Tongue (tissue), 3 donors: ENCODE measurements at places on chromosomes 13 and 19.

DNA sequence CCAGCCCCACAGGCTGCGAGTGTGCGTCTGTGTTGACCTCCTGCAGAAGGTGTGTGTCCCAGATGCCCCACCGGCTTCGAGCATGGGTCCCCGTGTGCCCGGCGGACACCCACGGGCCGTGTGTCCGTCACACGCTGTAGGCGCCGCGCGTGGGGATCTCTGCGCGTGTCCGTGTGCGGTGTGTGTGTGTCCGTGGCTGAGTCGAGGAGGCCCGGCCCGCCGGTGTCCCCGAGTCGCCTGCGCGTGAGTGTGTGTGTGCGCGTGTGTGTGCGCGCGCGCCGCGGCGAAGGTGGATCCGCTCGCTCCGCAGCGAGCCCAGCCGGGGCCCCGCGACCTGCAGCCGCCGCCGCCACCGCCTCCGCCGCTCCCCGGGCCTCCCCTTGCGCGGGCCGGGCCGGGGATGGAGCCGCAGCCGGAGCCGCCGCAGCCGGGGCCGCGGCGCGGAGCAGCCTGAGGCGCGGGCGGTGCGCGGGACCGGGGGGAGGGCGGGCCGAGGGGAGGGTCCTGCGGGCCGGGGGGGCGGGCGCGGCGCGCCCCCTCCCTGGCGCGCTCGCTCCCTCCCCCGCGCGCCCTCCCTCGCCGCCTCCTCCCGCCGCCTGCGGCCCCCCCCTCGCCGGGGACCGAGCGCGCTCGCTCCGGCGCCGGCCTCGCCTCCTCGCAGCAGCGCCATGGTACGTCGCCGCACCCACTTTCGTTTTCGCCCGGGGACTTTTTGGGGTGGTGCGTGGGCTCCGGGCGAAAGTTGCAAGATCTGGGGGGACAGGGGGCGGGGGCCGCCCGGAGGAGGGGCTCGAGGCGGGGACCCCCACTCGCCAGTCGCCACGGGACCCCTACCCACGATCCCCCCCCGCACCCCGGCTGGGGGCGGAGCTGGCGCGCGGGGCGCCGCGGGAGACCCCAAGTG, 7.1 kb upstream of the NFIC start:
- DNase-seq, result peak; percentile 79

DNA sequence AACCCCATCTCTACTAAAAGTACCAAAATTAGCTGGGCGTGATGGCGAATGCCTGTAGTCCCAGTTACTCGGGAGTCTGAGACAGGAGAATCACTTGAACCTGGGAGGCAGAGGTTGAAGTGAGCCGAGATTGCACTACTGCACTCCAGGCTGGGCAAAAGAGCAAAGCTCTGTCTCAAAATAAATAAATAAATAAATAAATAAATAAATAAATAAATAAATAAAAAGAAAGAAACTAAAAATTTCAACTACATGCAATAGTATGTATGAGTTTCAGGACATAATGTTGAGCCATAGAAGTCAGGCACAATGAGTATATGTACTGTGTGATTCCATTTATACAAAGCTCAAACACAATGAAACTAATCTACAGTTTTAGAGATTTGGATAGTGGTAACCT, 12.9 kb upstream of the ZNF780A start:
- no peak for DNase-seq

- no peak for DNase-seq
Measured at GRCh38 chr19:54532528-54532927, 29.9 kb downstream of the LAIR2 start.

DNA sequence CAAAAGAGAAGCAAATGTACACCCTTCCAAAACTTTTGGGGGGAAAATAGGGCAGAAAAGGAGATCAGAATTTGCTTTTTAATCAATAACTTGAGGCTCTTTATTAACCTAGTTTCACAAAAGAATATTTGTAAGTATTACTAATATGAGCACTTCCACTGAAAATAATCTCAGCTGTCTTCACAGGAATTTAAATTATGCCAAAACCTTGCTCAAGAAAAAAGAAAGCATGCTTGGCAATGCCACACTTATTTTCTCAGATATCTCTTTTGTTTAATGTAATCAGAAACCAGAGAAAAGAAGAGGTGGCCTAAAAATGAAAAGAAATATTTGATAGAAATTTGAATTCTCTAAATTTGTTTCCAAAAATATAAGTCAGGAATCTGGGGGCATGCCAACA, 234.9 kb upstream of the GPC6 start:
- no peak for DNase-seq

DNA sequence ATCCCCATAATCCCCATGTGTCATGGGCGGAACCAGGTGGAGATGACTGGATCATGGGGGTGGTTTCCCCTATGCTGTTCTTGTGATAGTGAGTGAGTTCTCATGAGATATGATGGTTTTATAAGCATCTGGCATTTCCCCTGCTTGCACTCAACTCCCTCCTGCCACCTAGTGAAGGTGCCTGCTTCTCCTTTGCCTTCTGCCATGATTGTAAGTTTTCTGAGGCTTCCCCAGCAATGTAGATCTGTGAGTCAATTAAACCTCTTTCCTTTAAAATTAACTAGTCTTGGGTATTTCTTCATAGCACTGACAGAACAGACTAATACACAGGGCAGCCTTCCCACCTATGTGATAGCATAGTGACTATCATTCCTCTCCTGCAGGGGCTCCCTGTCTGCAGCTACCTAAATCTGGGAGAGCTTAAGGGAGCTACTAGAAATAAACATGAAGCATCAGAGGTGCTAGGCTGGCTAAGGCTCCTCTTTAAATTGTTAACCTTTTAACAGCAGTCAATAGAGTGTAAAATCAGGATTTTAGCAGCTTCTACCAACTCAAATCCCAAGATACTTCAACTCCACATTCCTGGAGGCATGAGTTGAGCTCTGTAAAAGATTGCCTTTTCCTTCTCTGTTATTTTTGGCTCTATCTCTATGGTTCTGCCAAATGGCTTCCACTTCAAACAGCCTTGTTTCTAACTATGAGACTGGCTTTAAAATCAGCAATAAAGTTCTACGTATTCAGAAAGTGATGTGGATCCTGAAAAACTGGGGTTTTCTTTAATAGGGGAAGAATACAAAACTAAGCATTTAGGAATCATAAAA, 112.3 kb downstream of the VWA8 start:
- DNase-seq, result peak; percentile 18

GRCh38 chr19:16615808-16616207, 12.2 kb downstream of the MED26 start:
- DNase-seq, result no peak

GRCh38 chr13:100875392-100876043, 200.9 kb upstream of the TMTC4 start:
- no peak for DNase-seq

DNA sequence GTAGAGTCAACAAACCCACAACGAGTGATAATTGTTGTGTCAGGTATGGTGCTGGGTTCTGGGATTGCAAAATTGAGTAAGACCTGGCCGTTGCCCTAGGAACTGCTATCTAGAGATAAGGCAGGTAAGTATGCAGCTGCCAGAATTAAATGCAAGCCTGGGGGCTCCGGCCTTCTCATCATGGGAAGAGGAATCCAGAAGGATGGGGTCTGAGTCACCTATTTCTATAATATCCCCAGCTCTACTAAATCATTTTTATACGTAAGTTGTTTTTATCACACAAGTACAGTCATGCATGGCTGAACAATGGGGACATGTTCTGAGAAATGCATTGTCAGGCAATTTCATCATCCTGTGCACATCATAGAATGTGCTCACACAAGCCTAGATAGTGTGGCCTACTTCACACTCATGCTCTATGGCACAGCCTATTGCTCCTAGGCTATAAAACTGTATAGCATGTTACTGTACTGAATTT, 203.0 kb downstream of the KLF5 start:
- no peak for DNase-seq

DNA sequence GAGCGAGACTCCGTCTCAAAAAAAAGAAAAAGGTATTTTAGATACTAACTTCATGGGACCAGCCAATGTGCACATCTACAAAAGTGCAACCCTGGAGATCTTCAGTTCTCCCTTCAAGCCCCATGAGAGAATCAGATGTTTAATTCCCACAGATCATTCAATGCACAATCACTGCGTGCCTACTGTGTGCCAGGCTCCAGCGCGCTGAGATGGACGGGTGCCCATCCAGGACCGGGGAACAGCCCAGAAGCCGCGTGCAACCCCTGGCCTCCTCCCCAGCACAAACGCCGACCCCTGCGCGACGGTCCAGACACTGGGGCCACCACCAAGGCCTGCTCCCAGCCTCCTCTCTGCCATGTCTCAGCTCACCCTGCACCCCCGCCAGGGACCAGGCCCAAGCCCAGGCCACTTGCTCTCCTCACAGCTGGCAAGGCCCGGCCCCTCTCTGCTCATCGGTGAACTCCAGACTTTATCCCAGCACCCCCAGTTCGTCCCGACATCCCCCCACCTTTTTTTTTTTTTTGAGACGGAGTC, 5.3 kb downstream of the BTBD2 start:
- DNase-seq, result no peak

DNA sequence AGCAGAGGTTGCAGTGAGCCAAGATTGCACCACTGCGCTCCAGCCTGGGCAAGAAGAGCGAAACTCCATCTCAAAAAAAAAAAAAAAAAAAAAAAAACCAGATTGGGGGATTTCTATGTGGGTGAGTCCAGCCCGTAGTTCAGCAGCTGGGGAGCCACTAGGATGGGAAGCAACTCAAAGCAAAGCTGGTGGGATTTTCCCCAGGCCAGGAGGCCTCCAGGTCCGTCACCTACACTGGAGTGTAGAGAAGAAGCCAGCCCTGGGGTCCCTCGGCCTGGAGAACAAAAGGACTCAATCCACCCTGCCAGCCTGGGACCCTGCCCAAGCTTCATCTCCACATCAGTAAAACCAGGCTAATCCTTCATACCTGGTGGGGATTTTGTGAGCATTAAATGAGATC, 121.3 kb upstream of the CACNA1A start:
- no peak for DNase-seq

DNA sequence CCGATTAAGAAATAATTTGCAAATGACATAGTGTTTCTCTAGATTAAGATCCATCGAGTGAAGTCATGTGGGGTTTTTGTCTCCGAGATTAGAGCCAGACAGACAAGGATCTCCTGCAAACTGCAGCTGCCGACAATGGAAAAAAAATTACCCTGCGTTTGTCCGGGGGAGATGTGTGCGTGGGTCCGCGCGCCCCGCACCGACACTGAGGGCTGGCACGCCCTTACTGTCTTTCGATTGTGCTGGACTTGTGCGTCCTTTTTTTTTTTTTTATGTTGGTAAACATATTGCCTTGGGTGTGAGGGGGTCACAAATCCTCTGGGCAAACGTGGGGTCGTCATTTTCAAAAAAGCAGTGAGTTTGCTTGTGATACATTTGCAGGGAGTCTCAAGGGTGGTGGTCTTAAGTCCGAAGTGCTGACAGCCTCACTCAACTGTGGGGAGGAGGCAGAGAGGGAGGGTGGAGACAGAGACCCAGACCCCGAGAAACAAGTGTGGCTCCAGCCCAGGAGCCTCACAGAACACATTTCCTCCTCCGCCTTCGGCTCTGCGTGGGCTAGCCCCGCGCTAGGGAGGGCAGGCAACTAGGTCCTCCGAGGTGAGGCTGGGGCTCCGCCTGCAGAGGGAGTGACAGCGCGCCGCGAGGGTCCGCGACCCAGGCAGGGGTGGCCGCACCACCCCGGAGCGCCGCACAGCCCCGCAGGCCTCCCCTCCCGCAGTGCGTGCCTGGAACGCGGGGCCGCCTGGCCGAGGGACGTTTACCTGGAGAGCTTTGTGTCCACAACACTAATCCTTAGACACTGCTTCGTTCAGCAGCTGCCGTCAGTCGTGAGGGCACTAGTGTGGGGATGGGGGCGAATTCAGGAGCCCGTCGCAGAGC, 11.7 kb upstream of the SOX1 start:
- DNase-seq, result no peak

DNA sequence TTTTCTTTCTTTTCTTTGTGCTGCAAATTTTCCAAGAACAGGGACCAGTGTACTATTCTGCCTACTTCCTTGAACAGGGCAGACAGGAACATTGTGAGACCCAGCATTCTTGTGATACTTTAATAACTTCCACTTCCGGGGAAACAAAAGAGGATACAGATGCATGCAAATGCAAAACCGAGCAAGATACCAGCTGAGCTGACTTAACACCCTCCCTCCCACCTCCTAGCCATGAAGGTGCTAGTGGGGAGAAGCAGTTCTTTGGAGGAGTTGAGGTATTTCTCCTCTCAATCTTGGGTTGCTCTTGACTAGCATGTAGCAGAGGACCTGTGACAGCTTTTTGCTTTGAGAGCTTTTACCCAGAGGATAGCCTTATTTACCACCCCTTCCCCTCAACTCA, 111.2 kb downstream of the KLF5 start:
- DNase-seq, result no peak

DNA sequence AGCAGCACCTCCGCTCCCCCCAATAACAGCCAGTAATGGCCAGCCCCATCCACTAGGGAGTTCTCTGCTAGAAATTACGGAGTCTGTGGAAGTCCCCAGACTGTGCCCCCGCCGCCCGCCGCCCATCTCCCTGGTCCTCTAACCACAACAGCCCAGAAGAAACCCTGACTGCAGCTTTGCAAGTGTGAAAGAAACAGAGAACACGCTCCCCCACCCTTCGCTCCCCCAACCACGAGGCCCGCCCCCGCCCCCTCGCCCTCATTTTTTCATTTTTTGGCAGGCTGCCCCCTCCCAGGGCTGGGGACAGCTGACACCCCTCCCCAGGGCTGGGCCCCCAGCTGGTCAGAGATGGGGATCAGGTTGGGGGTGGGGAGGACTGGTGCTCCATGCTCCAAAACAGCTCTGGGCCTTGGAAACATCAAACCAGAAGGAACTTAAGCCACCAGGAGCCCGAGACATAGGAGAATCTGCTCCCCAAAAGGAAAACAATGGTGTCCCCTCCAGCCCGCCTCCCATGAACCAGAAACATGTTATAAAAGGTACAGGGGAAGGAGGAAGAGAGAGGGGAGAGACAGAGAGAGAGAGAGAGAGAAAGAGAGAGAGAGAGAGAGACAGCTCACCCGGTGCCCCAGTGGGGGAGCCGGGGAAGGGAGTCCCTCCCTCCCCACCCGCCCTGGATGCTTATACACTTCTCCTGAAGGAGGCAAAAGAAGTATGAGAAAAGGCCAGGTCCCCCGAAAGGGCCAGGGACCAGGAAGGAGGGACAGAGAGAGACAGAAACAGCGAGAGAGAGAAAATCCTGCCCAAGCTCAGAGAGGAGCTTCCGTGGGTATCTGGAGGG, 29.8 kb upstream of the ASF1B start:
- DNase-seq, result peak; percentile 80

DNA sequence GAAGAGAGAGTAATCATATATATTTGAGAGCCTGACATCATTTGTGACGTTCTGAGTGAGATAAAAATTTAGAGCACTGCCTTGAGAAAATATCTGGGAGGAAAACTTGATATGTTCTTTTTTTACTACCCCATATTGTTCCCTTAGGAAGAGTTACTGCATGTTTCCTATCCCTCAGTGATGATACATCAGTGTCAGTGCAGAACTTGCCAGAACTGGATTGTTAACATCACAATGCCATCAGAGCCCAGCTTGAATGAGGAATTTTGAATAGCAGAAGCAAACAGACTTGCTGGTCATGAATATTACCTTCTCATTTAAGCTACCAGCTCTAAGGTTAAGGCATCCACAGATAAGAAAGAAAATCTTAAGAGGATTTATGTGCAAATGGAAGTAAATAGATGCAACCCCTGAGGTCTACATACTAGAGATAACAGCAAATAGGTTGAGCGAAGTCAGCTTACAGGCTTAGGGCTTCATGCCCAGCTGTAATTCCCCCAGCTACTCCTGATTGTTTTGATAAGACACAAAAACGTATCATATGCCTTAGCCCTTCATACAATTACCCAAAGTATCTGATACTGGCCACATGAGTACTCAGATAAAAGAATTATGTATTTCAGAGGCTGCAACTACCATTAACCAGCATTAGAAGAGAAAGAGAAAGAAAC, 313.7 kb upstream of the ATXN8OS start:
- DNase-seq, result no peak
